ENCODE measurements at places on chromosomes 12 and 14.

- DNase-seq: no peak
Measured at GRCh38 chr14:51295646-51296263, 55.7 kb downstream of the TMX1 start.

- DNase-seq: no peak
Measured at GRCh38 chr14:58731465-58732293, 93.9 kb downstream of the DACT1 start.

DNA sequence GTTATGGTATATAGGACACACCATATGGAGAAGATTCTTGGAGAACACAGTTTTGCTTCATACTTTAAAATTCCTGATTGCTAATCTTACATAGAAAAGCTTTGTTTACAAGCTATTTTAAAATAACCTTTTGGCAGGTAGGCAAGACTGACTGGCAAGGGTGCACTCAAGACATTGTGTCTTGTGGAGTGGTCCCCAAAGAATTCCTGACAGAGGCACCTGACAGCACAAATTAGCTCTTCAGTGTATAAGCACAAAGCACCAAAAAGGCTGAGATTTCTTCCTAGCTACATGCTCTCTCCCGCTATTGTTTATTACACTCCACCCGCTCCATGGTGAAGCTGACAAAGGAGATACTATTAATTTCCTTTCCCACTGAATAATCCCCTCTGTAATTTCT, 139.4 kb downstream of the MON2 start:
- no peak for DNase-seq

DNA sequence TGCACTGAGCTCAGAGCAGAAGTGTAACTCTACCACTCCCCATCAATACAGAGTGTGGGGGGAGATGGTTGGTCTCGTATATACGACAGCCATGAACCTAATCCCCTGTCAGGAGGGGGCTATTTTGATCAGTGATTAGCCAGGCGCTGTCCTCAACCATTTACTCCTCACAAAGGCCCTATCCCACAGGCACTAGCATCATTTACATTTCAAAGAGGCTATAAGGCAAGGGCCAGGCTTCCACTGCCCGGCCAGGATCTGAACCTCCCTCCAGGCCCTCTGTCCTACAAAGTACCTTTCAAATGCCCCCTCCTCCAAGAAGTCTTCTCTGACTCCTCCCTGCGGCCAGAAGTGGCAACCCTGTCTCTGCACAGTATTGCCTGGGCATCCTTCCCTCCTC, 74.7 kb downstream of the ITPK1 start:
- DNase-seq: no peak

GRCh38 chr14:102696332-102696731, 80.9 kb upstream of the TRAF3 start:
- DNase-seq: no peak

GRCh38 chr12:121773011-121773777, 20.3 kb downstream of the RHOF start:
- DNase-seq: peak; percentile 81

DNA sequence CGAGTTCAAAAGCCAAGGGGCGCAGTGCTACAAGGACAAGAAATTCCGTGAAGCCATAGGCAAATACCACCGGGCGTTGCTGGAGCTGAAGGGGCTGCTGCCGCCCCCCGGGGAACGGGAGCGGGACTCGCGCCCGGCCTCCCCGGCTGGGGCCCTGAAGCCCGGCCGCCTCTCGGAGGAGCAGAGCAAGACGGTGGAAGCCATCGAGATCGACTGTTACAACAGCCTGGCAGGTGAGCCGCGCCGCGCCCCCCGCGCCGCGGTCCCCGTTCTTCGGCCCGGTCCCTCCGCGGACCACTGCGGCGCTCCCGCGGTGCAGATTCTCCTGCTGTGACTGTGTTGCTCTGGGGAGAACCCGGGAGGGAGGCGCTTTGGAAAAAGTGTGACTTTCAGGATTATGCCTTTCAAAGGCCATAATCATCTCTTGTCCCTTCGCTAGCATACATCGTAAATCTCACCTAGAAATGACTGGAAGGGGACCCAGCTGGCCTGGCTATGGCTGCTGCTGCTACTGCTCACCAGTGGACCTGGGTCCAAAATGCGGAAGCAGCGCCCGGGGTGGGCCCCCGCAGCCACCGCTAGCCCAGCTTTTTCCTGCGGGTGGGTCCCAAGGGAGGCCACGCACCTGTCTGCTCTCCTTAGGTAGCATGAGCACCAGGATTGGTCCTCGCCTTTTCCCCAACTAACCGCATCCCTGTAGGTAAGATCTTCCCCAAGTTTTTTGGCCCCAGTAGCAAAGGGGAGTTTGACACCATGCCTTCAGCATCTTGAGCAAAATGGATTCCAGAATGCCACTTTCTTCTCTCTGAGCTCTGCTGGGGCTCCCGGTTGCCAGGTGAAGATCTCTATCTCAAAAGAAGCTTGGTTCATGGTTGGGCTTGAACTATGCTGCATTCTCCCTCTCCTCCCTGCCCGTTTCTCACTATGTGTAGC, 853 bp downstream of the TTC9 start:
- peak; percentile 20 for DNase-seq

DNA sequence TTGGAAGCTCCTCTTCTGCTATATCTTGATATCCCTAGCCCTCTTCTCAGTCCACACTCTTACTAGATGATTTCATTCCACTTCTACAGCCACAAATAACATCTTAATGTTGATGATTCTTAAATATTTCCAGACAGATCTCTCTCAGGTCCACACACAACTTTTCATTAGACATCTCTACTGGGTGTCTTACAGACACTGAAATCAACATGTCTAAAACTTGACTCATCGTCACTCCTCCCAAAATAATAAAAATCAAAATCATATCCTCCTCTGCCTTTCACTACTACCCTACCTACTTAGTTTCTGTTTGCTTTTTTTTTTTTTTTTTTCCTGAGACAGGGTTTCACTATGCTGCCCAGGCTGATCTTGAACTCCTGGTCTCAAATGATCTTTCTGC, 11.9 kb downstream of the PRDM4 start:
- DNase-seq: no peak

DNA sequence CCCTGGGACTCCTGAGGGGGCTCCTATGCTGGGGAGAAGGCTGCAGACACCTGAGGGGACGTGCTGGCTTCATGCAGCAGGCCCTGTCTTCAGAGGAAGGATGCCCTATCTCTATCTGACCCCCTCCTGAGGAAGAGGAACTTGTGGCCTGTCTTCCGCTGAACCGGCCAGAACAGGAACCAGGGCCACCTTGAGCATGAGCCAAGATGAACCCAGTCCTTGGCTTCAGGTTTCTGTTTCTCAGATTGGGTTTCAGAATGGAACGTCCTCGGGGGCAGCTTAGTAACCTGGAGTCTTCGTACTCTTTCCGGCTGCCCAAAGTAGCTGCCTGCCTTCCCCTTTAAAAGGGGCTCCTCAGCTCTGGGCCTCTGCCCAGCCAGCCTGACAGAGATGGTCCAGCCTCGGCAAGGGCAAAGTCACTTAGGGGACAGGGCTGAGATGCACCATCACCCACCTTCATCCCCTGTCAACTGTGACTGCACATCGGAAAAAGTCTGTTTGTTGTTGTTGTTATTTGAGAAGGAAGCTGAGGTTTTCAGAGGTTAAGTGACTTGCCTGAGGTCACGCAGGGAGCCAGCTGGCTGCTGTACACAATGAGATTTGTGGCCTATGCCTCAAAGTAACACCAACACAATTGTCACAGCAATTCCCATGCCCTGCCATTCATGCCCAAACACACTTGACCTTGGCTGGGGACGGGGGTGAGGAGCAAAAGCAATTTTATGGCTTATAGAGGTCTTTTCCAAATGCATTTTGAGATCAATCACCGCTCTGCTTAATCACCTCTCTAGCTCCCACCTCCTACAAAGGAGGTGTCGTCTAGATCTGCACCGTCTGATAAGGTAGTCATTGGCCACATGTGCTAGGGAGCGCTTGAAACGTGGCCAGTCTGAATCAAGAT, 13.4 kb downstream of the ASB2 start:
- DNase-seq: peak; percentile 56

DNA sequence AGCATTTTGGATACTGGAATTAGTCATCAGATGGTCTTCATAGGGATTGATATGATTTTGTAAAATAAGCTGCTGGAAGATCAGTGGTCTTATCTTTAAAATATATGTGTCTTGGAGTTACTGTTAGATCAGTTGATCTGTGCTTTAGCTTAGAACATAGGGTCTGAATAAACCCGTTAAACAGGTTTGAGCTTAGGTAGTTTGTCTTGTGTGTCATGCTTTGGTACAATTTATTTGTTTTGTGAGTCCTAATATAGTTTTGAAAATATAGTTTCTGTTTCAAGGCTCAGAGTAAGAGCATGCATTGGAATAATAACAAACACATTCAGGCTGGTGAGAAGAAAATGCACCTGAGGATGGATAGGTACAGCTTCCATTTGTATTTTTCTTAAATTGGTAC, 505.0 kb downstream of the SLC16A7 start:
- DNase-seq: no peak

DNA sequence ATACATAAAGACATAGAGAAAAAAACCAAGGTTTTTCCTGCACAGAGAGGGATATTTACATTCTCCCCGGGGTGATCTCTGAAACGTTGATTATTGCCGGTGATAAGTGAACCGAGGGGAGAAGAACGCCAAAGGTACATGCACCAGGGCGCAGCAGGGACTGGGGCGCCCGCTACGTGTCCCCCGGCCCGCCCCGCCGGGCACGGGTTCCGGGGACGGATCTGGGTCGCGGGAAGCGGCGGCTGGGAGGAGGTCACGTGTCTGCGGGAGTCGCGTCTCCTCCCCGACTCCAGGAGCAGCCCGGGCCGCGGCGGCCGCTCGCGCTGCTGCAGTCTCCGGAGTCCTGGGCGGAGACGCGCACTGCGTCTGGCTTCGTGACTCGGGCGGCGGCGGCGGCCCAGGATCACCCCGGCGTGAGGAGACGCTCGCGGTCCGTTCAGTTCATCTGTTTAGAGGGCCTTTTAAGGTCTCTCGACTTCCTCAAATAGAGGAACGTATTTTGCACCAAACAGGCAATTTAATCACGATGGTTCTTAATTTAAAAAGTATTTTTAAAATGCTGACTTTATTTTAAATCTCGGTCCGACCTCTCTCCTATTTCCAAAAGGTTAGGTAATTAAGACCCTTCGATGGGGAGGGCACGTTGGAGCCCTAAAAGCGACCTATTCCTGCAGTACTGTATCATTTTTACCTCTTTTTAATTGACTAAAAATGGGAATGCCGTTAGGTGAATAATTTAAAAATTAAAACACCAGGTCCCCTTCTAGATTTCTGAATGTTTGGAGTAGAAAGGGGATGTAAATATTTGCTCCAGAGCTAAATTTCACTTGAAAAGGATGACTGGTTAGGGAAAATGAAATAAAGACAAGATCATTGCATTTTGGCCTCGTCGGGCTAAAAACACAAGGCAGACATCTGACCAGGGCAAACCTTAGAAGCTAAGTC, 1.8 kb upstream of the BHLHE41 start:
- DNase-seq: peak; percentile 32

GRCh38 chr14:63343878-63344277, 25.1 kb upstream of the GPHB5 start:
- DNase-seq: no peak

DNA sequence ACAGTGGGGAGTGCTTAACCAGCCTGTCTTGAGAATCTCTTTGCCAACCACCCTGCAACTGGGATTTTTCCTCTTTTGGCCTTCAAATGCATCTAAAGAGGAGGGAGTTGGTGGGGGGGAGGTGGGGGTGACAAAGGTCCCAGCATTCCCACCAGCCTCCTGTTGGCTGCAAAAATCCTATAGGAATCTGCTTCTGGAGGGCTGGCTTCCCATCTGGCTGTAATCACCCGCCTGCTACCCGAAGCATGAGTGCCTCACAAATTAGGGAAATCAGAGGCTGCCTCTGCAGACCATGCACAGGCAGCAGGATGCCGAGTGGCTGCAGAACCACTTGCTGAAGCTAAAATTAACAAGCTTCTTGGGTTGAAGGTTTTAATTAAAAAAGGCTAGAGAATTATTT, 73.9 kb upstream of the WSCD2 start:
- DNase-seq: no peak

DNA sequence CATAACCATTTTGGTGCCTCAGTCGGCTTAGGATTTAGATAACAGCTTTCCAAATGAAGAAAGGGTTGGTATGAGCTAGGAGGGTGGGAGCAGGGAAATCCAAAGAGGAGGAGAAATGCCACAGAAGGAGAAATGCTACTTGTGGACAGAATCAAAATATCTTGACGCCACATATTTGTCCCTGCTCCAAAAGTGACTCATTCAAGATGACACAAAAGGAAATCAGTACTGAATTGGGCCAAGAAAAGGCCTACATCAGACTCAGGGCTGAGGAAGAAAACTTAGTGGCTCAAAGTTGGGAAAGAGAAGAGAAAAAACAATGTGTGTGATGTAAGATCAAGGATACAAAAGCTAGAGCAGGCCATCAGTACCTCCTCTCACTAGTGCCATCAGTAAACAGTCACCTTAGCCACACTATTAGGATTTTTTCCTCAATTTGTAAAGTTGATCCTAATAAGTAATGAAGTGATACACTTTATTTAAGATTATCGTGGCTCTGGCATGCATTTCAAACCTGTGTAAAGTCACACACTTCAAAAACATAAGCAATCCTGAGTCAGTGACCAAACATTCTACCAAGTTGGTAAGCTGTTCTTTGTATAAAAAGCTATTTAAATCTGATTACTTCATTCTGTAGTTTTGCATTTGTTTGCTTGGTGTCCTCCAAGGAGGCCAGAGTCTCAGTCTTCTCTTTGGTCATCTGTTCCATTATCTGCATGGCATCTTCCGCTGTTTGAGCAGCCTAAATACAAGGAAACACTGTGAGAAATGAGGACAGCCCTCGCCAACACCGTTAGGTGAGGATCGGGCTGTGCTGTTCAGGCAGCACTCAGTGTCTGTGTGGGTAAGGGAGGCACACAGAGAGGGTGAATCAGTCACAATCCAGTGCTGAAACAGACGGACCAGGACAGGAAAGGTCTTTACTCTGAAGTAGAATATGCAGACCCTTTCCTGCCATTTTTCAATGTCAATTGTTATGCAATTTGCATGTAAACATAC, 52.6 kb upstream of the VPS33A start:
- DNase-seq: no peak

GRCh38 chr12:93091886-93092648, 163.0 kb upstream of the EEA1 start:
- DNase-seq: no peak

GRCh38 chr14:90596733-90597132, 199.9 kb downstream of the CALM1 start:
- no peak for DNase-seq

DNA sequence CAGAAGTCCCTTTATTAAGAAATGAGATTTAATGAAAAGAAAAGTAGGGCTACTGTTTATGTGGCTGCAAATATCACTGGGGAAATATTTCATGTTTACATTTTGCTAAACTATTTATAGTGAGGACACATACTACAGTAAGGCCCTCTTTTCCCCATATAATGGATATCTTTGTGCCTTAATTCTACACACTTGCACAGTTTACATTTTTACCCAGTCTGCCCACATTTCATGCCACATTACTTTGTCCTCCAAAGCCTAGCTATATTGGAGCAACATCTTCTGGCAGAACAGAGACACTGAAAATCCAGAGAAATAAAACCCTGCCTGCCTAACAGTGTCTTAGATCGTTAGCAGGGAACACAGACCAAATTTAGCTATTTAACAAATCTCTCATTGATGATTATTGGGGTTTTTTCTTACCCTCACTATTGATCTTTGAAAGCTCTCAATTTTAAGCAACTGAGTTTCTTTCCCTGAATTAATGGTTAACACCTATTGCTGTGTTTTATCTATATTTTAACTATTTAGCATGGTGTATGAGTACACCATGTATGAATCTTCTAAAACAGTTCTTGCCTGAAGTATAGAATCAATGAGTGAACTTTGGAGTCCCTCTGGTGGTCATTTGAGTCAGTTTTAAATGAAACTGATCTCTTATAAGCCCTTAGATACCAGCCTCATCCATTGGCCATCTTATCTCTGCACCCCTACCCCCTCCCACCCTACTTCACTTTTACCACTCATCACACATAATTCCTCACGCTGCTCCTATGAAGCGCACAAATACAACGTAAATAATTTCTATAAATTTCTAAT, 170.2 kb downstream of the BCAT1 start:
- DNase-seq: no peak

Data from stimulated activated CD4-positive, alpha-beta T cell treated with anti-CD3 and anti-CD28 coated beads, Interleukin-1b, Interleukin-23, amount 100 ng/mL, for 48 hours (primary cell).